ENCODE measurements at places on chromosomes 2 and 18.
A peak's percentile ranks its signal among the peaks of the same experiment; 100 is the strongest.

DNA sequence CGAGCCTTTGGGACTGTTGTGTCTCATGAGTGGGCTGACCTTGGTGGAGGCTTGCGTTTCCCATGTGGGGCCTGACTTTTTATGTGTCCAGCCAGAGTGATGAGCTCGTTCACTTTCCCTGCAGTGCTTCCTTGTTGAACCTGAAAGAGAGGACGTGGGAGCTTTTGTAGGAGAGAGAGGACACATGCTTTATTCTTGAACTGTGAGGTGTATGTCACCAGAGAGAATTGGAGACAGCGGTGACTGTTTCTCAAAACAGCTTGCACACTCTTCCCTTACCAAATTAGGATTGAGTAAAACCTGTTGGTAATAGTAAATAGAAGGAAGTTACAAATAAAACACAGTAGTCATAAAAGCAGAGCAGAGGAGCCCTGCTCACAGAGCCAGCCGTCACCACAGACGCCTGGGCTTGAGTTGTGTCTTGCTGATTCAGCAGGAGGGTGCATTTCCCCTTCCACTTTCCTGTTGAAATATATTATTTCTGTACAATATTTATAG is 60.7 kb downstream of the INPP4A start:
- DNase-seq = no peak

- DNase-seq = no peak
These were observed 1.9 kb downstream of the GALNT5 start for GRCh38 chr2:157259386-157259785.

- DNase-seq = no peak
These were observed 129.7 kb upstream of the TTC39C start for GRCh38 chr18:23884681-23885375.

DNA sequence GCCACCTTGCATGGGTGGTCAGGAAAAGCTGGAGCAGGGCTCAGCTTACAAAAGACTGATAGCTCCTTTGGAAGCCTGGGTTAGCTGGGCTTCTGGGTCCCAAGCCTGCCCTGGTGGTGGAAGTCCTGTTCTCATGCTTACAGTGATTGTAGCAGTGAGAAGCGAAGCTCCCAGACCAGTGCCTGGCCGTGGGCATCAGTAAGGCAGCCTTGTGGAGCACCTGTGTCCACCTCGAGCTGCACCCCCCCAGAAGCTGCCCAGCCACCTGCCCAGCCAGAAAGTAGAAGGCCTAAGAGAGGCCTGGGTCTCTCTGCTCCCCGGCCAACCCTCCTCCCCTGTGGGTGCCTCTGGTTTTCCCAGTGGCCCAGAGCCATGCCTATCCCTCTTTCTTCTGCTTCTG is 10.5 kb downstream of the GLI2 start:
- no peak for DNase-seq

DNA sequence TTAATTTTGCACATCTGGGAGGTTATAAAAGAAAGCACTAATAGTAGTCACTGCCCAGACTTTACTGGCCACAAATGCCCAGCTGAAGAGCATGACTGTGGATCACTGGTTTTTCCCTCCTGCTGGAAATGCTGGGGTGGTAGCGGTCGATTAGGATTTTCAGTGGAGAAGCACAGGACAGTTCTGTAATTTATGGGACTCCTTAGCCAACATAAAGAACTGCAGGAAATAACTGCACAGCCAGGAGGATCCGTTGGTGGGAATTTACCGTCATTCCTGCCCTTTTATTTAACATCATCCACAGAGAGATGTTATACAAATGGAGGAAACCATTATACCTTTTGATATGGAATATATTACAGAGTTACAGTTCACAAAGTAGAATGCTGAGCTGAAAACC is 61.5 kb downstream of the TNFRSF11A start:
- no peak for DNase-seq

DNA sequence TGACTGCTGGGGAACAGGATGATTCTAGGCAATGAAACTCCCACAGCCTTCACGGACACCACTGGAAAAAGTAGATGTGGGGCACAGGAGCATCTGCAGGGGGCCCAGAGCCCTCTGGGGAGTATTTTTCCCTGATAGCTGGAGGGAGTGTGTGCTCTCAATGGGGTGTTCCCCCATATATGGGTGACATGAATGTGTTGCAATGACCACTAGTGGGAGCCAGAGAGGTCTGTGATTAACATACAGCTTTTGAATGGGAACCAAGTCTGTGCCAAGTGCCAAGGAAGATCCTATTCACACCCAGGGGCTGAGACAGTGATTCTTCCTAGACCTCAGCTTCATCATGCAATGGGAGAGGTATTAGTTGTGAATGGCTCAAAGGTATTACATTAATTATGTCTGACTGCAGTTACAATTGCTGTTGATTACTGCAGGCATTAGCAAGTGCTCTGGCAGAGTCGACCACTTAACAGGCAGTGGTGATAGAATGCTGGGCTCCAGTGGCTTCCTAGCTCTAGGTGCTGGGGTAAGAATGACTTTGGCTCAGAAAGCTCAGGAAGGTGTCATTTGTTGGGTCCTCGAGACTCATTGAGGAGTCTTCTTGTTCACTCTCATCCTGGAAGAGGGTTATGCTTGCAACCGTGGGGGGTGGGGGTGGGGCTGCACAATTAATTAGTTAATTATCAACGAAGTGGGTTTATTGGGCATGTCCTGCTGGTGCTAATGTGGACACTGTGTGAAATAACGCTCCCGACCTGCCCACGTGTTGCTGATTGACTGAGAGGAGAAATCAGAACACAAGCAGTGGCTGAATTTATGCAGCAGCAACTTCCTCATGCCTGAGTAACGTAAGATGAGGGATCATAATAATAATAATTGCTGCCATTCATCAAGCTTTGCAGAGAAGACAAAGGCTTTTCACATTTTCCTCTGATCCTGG is 194.1 kb downstream of the CLIP4 start:
- peak; percentile 71 for DNase-seq

DNA sequence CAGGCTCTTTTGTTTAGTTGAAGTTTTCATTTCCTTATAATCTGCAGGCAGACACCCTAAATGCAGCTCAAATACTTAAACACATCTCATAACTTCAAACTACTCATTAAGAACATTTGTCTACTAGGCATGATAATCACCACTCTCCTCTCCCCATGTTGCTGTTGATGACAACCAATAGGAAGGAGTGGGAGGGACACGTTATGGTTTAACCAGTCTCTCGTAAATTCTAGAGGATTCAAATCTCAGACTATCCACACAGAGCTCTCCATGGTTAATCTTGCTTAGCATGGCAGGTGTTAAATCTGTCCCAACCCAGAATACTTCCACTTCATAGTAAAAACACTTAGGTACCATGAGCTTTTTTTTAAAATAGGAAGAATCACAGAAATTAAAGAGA is 127.4 kb upstream of the AQP4 start:
- DNase-seq = no peak

GRCh38 chr2:32798829-32799228 is 147.9 kb upstream of the LTBP1 start:
- DNase-seq = peak; percentile 53

DNA sequence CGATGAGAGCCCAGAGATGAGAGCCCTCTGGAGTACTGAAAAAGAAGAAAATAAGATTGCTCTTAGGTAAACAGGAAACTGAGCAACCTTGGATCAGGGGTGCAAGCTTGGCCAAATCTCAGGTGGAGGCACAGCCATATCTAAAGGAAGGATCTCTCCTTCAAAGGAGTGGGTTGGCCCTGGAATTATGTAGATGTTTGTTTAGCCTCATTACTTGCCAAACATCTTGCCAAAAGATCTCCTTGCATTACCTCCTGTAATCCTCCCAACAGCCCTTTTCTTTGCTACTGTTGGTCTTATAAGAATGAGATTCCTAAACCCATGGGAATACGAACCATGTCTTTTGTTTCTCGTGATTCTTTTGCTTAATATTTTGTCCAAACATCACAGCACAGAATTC is 332.6 kb upstream of the NCKAP5 start:
- DNase-seq = no peak

GRCh38 chr18:40911582-40912254 is 1043.3 kb upstream of the PIK3C3 start:
- peak; percentile 41 for DNase-seq

- DNase-seq = peak; percentile 31
These were observed 31.3 kb downstream of the MAL start for GRCh38 chr2:95056461-95057459.

GRCh38 chr18:5966514-5966913 is 71.2 kb upstream of the TMEM200C start:
- no peak for DNase-seq

DNA sequence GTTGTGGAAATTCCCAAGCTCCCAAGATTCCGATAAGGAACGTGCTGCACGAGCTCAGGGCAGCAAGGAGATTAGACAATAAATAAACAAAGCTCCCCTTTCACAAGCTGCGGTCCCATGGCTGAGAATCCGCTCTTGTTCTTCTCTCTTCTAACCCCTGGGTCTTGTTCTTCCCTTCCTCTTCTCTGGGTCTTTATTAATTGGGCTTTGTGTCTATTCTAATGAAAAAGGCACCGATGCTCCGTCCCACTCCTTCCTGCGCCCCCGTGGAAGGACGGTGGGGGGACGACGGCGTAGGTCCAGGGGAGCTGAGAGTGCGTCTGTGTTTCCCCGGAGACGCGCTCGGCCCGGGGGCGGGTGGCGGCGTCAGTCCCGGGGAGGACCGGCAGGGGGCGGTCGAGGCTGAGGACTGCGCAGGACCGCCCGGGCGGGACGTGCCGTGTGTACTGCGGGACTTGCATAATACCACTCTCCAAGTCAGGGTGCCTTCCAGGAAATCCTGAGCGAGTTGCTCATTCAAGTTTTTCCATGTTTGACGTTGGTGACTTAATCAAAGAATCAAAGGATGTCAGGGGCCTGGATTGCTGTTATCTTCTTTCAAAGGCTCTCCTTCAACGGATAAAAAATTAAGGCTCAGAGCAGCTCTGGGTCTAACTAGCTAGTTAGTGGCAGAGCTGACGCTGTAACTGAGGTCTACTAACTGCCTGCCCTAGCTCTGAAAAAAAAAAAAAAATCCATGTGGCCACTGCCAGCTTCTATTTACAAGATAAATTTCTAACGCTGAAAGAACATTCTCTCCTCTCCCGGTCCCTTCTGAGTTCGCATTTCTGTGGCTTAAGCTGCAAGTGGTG is 321.4 kb downstream of the TGIF1 start:
- peak; percentile 93 for DNase-seq

GRCh38 chr2:128282976-128283810 is 35.5 kb downstream of the HS6ST1 start:
- DNase-seq = peak; percentile 27
